Activated CD4-positive, CD25-positive, alpha-beta regulatory T cell treated with anti-CD3 and anti-CD28 coated beads, Interleukin-2, amount 50 U/mL, for 72 hours (primary cell): ENCODE measurements at places on chromosomes 16 and 17.

- no peak for DNase-seq
Measured at GRCh38 chr16:89363621-89364393, 126.6 kb downstream of the ANKRD11 start.

- DNase-seq, result no peak
Measured at GRCh38 chr17:76820039-76820438, 48.2 kb upstream of the MGAT5B start.

GRCh38 chr17:39028690-39029089, 61.5 kb upstream of the FBXO47 start:
- DNase-seq, result no peak

DNA sequence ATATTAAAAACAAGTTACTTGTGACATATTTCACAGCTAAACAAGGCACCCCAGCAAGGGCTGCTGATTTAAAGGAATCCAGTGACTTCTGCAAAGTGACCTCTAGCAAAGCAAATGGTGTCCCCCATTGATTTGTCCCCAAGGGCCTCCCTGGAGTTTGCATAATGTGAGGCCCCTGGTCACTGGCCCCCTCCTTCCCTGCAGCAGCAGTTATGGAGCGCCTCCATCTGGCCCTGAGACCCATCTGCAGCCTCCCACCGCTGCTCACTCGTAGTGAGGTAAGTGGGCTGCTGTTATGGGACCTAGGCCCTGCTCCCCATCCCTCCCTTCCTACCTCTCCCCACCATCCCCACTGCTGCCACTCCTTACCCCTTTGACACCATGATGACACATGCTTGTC, 19.6 kb upstream of the EEF2K start:
- DNase-seq, result no peak

GRCh38 chr17:59405944-59406705, 74.7 kb downstream of the YPEL2 start:
- no peak for DNase-seq

DNA sequence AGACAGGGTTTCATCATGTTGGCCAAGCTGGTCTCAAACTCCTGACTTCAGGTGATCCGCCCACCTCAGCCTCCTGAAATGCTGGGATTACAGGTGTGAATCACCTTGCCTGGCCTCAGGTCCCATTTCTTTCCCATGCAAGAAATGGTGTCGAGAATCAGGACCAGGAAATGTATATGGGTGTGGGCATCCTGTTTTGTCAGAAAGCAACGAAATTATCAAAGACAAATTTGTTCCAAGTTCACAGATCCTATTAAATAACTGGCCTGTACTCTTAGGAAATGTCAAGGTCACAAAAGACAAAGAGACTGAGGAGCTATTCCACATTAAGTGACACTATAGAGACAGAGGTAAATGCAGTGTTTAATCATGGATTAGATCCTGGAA, 17.1 kb upstream of the ST6GALNAC1 start:
- DNase-seq, result no peak

- DNase-seq, result no peak
Measured at GRCh38 chr16:88087517-88087877, 136.3 kb downstream of the BANP start.

GRCh38 chr17:77034677-77035424, 105.9 kb upstream of the SEC14L1 start:
- DNase-seq, result no peak
